ENCODE measurements at places on chromosomes 7 and 10. TPM values are rescaled to one million over a fixed set of nuclear protein-coding genes. Genes with fewer than 3 reads are reported as not detected.

Gene POLR2J2
- total RNA-seq = 19.0 TPM

Gene HOXA9
- not detected for total RNA-seq

Gene ZNF33B
- total RNA-seq = 27.6 TPM

Gene PCGF5
- total RNA-seq = 42.3 TPM

Gene WIPF3
- total RNA-seq = not detected

Gene FAS
- total RNA-seq = 50.8 TPM
